ENCODE measurements at places on chromosomes 16 and 17.
A peak's percentile ranks its signal among the peaks of the same experiment; 100 is the strongest.

- DNase-seq, result peak; percentile 65
Measured at GRCh38 chr17:52383493-52384100, 225.1 kb upstream of the CA10 start.

DNA sequence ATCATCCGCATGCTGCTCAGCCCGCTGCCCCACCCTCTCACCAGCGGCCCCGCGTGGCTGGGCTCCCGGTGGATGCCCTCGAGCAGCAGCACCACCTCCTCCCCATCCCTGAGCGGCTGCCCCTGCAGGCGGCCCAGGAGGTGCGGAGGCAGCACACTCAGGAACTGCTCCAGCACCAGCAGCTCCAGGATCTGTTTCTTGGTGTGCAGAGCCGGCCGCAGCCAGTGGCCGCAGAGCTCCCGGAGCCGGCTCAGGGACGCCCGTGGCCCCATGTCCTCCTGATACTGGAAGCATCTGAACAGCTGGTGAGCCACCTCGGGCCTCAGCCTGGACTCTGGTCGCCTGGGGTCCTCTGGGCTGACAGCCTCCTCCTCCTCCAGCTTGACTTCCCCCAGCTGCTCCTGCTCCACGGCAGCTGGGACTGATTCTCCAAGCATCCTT, 6.6 kb downstream of the ZSCAN10 start:
- no peak for DNase-seq

DNA sequence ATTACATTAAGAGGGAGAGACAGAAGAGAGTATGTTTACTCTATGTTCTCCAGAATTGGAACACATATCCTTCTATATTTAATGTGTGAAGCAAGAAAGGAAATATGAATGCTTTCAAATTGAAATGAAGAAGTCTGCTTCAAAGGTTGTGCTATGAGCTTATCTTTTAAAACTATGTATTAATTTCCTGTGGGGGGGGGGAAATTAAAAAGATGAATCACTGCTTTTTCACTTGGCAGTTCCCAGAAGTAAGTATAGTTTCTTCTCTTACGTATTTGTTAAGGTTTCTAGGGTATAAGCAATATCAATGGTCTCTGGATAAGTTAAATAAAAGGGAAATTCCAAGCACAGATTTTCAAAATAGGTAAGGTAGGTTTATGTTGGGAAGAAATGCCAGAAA, 7.0 kb downstream of the TERF2 start:
- no peak for DNase-seq

- DNase-seq, result no peak
Measured at GRCh38 chr17:81194941-81195901, 27.5 kb downstream of the CEP131 start.

GRCh38 chr16:4414187-4414917, 2.0 kb downstream of the CORO7 start:
- no peak for DNase-seq
